ENCODE measurements at places on chromosomes 3 and 15.

GRCh38 chr15:58298879-58299850, 132.6 kb upstream of the LIPC start:
- DNase-seq = no peak

DNA sequence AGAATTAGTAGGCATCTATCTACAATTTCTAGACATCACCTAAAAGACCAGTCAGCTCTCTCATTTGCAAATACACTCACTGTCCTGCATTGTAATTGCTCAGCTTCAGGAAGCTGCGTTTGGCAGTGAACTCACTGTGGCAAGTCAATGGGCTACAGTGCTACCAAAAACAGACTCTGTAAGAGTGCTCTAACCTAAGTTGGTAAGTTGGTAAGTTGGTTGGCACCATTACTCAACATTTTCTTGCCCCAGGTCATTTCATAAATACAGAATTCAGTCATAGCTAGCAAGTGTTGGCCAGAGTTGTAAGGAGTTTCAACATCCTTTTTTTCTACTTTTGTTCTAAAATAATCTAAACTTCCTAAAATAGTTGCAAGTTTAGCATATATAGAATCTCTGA, 466.3 kb downstream of the NAALADL2 start:
- DNase-seq = no peak

DNA sequence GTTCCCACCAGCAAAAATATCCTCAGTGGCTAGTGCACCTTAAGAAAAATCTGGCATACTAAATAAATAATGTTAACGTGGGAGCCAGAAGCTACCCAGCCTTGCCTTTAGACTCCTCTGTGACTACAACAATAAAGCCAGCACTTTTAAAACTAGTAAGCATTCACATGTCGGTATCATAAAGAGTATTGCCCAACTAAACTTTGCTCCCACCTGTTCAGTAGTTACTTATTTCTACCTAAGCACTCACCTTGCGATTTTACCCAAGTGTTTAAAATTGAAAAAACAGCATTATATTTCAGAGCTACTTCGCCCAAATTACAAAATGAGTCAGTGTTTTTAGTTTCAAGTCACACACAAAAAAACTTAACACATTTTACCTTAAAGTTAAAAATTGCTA, 12.8 kb downstream of the ALDH1L1 start:
- DNase-seq = no peak

- no peak for DNase-seq
Measured at GRCh38 chr3:167657684-167658225, 4.0 kb upstream of the WDR49 start.

- no peak for DNase-seq
Measured at GRCh38 chr3:170524073-170524472, 61.8 kb downstream of the SLC7A14 start.

DNA sequence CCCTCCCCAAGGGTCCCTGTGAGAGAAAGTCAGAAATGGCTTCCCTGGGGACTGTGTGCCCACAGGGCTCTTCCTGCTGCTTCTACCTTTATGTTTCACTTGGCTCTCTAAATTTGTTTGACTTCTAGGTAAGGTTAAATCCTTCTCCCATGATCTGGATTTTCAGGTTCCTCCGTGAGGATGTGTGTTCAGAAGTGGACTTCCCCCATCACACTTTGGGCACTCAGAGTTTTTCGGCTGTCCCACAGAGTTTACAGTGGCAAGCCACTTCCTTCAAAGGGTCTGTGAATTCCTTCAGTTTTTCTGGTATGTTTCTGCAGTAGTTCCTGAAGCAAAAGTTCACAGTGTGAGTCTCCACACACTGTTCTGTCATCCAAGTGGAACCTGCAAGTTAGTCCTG, 30.9 kb upstream of the RARB start:
- DNase-seq = no peak

GRCh38 chr3:19471138-19471537, 322.8 kb downstream of the KCNH8 start:
- no peak for DNase-seq

DNA sequence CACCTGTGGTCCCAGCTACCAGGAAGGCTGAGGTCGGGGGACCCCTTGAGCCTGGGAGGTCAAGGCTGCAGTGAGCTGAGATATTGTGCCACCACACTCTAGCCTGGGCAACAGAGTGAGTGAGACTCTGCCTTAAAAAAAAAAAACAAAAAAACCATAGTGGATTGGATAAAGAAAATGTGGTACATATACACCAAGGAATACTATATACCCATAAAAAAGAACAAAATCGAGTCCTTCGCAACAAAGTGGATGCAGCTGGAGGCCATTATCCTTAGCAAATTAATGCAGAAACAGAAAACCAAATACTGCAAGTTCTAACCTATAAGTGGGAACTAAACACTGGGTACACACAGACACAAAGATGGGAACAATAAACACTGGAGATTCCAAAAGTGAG, 20.6 kb upstream of the ARF4 start:
- no peak for DNase-seq

- peak; percentile 46 for DNase-seq
Measured at GRCh38 chr15:65421360-65422215, 1.2 kb downstream of the IGDCC4 start.

DNA sequence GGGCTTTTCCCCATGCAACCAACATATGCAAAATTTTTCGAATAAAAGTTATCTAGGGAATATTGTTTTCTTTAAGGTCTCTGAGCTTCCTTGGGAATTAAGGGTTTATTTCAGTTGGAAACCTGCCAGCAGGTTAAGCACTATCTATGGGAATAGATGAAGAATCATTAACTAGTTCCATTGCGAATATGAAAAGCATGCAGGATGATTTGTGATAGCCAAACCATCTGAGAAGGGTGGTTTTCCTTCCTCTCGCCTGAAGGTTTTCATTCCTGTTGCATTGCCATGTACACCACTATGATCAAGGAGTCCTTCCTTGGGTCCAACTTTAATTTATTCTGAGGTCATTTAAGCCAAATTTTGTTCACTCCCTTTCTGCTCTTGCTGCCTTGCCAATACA, 184.9 kb downstream of the NR2F2 start:
- DNase-seq = no peak

GRCh38 chr15:89340573-89340972, 5.9 kb upstream of the POLG start:
- no peak for DNase-seq

- no peak for DNase-seq
Measured at GRCh38 chr3:194720048-194720447, 34.4 kb downstream of the FAM43A start.

- DNase-seq = no peak
Measured at GRCh38 chr15:101461097-101461496, 28.4 kb downstream of the PCSK6 start.

DNA sequence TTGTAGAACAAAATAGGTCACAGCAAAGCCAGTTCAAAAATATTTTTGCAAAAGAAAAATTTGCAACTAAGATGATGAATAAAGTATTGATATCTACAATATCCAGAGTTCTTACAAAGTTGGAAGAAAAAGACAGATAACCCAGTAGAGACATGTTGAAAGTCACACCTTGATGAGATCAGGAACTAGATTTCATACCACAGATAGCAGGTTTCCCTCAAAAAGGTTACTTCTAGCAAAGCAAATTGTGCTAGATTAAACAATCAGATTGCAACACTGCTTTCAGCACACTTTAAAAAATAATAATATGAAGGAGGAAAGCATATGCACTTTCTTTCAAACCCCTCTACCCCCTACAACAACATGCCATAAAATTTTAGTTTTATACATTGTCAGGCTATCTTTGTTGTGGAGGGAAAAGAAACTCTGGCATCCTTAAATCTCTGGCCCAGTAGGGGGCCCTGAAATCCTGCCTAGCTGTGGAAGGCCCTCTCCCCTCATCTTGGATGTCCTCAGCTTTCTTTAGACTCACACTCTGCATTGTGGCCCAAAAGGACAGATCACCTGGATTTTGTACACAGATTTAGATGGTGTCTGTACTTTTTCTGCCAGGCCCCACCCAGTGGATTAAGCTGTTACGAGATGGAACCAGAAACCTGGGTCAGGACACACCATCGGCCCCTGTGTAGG, 50.9 kb downstream of the CCR3 start:
- DNase-seq = no peak

- no peak for DNase-seq
Measured at GRCh38 chr15:100372739-100373119, 31.0 kb upstream of the ADAMTS17 start.

DNA sequence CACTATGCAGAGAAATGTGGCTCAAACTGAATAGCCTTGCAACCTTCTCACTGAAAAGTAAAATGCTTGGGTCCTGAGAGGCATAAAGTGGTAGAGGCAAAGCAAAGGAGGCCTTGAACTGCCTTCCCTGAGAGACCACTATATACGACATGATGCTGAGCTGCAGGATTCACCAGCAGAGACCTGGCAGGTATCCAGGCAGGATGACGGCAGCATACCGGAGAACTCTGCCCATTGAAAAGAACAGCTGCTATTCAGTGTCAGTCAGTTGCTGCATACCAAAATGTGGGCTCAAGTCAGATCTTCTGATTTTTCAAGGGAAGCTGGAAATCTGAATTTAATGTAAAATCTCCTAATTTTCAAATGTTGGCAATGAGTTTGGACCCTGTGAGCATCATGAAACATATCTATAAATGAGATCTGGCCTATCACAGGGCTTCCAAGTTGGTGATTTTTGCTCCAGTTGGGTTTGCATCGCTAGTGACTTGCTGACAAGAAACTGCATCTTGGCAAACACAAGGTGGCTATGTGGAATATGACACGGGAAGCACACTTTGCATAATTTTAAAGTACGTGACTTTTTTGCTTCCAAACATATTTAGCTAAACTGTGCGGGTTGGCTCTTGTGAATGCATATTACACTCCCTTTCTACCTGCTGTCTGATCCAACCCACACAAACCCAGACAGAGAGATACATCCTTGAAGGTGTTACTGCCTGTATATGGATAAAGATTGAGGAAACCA, 529.0 kb downstream of the AGBL1 start:
- DNase-seq = no peak

- DNase-seq = no peak
Measured at GRCh38 chr3:115974940-115975339, 351.6 kb downstream of the GAP43 start.

DNA sequence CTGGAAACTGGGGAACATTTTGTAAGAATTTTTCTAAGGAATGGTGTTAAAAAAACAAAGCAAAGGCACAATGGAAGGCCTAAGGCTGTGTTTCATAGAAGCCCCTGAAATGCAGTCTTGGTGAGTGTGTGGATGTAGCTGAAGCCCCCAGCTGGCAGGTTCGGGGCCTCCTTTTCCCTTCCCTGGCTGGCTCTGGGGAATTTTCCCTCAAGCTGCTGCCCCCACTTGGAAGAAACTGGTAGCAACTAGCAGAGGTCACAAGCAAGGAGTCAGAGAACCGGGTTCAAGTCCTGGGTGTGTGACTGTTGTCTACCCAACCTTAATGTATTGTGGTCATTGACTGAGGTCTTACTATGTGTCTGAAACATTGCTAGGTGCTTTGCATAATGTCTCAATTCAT, 85.3 kb upstream of the MYZAP start:
- no peak for DNase-seq

DNA sequence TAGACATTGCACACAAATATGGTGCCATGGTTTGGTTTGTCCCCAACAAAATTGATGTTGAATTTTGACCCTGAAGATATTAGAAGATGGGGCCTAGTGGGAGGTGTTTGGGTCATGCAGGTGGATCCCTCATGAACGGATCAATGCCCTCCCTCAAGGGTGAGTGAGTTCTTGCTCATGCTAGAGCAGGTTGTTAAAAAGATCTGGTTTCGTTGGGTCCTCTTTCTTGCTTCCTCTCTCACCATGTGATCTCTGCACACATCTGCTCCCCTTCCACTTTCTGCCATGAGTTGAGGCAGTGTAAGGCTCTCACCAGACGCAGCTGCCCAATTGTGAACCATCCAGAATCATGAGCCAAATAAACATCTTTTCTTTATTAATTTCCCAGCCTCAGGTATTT, 87.8 kb upstream of the MDFIC2 start:
- DNase-seq = no peak

DNA sequence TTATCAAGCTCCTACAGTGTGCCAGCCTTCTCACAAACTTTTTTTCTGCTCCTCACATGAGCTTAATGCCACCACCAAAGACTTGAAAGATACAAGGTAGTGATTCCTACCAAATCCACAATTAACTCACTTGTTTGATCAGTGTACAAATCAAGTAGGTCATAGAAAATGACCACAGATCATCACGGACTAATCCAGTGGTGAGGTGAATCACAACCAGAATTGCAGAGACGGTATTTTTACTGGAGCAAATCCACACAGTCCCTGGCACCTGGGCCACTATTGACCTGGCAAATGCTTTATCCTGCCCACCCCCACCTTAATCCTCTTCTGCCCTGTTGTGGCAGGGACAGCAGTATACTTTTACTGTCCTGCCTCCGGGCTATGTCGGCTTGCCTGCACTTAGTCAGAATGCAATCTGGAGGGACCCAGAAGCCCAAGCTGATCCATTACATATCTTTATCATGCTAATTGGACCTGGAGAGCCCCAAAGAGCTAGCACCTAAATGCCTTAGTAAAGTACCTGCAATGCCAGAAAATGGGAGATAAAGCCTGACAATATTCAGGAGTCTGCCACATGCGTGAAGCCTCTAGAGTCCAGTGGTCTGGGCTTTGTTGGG, 83.9 kb upstream of the CDV3 start:
- DNase-seq = no peak

GRCh38 chr3:66302288-66302687, 81.5 kb downstream of the SLC25A26 start:
- DNase-seq = no peak

GRCh38 chr3:171346019-171346418, 114.2 kb downstream of the TNIK start:
- no peak for DNase-seq
